ENCODE measurements at places on chromosomes 1 and 21.

- no peak overlapping the region for H3K4me3 ChIP-seq
- H3K27ac ChIP-seq, result no peak overlapping the region
- H3K27me3 ChIP-seq, result peaks cover 7% of the 10 kb centered on the region
- DNase-seq, result no peak
- peaks cover 2% of the 10 kb centered on the region for H3K36me3 ChIP-seq
Observed at GRCh38 chr21:42301371-42302075, 13.7 kb downstream of the TFF3 start.

DNA sequence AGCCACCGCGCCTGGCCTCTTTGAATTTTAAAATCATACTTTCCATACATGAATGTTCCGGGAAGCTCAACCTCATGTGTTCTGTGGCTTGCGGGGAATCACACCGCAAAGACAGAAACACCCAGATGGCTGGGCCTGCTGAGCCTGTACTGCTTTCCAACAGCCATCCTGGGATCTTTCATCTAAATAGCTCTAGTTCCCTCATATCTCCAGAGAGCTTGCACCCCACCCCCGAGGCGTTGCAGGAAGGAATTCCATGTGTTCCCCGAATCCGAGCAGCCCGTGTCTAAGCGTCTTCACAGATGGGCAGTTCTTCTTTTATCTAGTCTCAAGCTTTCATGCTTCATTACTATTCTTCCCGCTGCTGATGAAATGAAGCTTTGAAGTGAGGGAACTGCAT is 66.4 kb downstream of the IGSF21 start:
- DNase-seq, result no peak
- no peaks in the 10 kb centered on the region for H3K36me3 ChIP-seq
- H3K27me3 ChIP-seq, result peaks cover 36% of the 10 kb centered on the region
- H3K4me1 ChIP-seq, result peaks cover 5% of the 10 kb centered on the region

- peaks cover 92% of the 10 kb centered on the region for H3K27me3 ChIP-seq
- peaks cover 12% of the 10 kb centered on the region for H3K4me1 ChIP-seq
- no peak for DNase-seq
- no peak overlapping the region for H3K27ac ChIP-seq
- no peaks in the 10 kb centered on the region for H3K36me3 ChIP-seq
Observed at GRCh38 chr1:156923670-156924477, 3.4 kb downstream of the LRRC71 start.

GRCh38 chr1:244559561-244559960 is 93.4 kb upstream of the DESI2 start:
- no peaks in the 10 kb centered on the region for H3K4me1 ChIP-seq
- no peaks in the 10 kb centered on the region for H3K27me3 ChIP-seq
- H3K27ac ChIP-seq, result no peak overlapping the region
- peaks cover 5% of the 10 kb centered on the region for H3K36me3 ChIP-seq

DNA sequence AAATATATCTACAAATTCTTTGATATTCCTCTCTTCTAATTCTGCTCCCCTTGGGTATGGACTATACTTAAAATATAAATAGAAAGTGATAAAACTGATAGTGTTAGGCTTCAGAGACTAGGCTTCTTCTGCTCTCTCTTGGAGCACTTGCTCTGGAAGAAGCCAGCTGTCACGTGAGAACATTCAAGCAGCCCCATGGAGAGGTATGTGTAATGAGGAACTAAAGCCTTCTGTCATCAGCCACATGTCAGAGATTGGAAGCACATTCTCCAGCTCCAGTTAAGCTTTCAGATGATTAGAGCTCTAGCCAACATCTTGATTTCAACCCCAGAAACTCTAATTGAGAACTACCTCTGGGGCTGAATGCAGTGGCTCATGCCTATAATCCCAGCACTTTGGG is 34.3 kb downstream of the XKR8 start:
- H3K4me3 ChIP-seq, result no peak overlapping the region
- peaks cover 49% of the 10 kb centered on the region for H3K36me3 ChIP-seq

DNA sequence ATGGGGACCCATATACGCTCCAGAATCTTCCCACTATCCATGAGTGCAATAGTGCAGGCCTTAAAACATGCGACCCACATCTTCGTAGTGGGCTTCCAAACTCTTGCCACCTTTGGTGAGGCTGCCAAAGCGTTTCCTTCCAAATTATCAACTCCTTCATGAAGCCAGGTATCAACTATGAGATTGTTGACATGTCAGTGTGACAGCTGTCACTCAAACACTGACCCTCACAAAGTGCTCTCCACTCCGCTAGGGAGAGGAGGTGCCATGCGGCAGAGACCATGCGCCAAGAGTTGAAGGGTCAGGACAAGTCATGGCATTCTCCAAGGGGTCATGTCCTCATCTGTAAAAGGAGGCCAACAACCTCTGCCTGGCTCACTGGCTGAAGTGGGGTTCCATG is 103.3 kb downstream of the SUSD4 start:
- H3K36me3 ChIP-seq, result no peaks in the 10 kb centered on the region
- peaks cover 8% of the 10 kb centered on the region for H3K27me3 ChIP-seq
- no peak overlapping the region for H3K4me3 ChIP-seq
- no peaks in the 10 kb centered on the region for H3K4me1 ChIP-seq

DNA sequence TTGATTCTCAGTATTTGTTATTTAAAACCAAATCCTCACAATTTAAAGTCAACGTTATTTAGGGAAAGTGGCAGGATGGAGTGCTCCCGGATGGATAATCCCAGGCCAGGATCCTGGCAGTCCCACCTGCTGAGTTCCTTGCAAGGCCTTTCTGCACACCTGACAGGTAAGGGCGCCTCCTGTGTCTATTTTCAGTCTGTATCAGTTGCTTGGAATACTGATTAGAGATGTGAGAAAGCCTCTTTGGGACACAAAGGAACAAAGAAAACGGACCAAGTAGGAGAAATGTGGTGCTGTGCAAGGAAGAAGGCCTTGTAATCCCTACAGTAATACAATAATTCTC is 12.2 kb downstream of the STYXL2 start:
- no peak for DNase-seq
- H3K4me3 ChIP-seq, result no peak overlapping the region
- H3K27me3 ChIP-seq, result peaks cover 4% of the 10 kb centered on the region

DNA sequence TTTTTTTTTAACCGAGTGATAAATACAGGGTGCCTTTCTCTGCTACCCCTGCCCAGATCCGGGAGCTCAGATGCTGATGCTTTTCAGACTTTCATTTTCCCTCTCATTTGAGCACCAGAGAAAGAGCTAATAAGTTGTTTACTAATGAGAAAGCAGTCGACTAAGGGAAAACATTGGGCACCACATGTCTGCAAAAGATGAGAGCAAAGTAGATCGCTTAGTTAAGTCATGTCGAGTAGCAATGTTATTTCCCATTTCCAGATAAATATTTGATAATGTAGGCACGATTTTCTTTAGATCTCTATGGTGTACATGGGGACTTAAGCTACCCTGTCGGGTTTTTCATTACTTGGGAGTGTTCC is 1.2 kb downstream of the PKN2 start:
- H3K4me1 ChIP-seq, result peaks cover 10% of the 10 kb centered on the region
- no peak for DNase-seq

GRCh38 chr1:168091720-168092550 is 44.8 kb downstream of the GPR161 start:
- no peak overlapping the region for H3K27ac ChIP-seq
- H3K4me1 ChIP-seq, result no peaks in the 10 kb centered on the region
- peaks cover 1% of the 10 kb centered on the region for H3K36me3 ChIP-seq
- H3K27me3 ChIP-seq, result peaks cover 10% of the 10 kb centered on the region
- no peak for DNase-seq

All from stimulated activated naive B cell treated with anti-CD40 and anti-IgM and Interleukin-4, amounts not matched to agents 10 μg/mL and 1 μg/mL and 100 μg/mL, for 72 hours (primary cell).